ENCODE measurements at places on chromosomes 1 and 21. TPM values are rescaled to one million over a fixed set of nuclear protein-coding genes. Genes with fewer than 3 reads are reported as not detected.

- no peak for DNase-seq
Observed at GRCh38 chr1:93672069-93672468, 9.6 kb downstream of the BCAR3 start.

DNA sequence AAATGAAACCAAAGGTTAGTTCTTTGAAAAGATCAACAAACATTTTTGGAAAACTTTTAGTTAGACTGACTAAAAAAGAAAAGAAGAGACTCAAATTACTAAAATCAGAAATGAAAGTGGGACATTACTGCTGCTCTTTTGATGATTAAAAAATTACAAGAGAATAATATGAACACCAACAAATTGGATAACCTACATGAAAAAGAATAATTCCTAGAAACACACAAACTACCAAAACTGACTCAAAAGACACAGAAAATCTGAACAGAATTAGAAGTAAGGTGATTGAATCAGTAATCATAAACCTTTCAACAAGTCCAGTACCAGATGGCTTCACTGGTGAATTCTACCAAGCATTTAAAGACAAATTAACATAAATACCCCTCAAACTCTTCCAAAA, 5.6 kb downstream of the KIFAP3 start:
- DNase-seq = peak; percentile 13

GRCh38 chr21:36946949-36947356, 19.5 kb downstream of the HLCS start:
- no peak for DNase-seq

DNA sequence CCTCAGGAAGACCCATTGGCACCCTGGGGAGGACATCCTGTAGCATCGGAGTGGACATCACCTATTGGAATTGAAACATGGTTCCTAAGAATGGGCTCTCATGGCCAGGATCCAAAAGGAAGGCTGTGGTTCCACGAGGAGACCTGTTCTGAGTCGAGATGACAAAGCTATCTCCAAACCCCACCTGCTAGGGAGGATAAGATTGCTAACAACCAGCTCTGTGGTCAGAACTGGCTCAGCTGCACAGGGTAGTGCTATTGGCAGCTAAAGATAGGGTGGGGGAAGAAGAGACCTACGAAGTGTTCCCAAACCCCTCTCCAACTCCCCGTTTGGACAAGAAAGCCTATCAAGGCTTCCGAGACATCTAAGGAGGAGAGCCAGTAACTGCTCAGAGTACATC, 17.7 kb upstream of the C8B start:
- DNase-seq = no peak

DNA sequence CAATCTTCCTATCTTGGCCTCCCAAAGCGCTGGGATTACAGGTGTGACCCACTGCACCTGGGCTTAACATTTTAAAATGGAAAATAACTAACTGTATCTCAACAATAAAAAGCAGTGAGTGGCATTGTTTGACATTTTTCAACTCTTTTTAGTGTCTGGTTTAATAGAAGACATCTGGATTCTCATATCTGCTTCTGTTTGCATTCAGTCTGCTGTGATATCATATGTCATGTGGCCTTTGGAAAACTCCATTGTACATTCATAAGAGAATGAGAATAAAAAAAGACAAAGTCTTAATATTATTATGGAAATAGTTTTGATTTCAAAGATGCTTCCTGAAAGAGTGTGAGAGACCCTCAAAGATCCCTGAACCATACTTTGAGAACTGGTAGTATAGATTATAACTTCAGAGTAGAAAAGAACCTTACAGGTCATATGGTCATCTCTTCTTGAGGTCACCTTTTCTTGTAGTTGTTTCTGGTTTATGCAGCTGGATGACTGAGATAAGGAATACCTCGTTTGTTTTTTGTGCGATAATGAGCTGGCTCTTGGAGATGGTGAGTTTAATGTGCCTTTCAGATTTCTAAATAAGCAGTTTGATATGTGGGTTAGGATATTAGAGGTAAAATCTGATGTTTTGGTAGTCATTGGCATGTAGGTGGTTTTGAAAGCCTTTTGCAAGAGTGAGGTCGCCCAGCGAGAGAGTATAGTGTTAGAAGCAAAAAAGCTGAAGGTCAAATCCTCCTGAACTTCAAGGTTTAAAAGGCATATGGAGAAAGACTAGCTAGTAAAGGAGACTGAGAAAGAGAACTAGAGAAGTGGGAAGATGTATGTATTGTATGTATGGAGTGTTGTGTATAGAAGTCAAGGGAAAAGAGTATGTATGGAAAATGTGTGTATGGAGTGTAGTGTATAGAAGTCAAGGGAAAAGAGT, 17.2 kb downstream of the CEP350 start:
- DNase-seq = no peak

DNA sequence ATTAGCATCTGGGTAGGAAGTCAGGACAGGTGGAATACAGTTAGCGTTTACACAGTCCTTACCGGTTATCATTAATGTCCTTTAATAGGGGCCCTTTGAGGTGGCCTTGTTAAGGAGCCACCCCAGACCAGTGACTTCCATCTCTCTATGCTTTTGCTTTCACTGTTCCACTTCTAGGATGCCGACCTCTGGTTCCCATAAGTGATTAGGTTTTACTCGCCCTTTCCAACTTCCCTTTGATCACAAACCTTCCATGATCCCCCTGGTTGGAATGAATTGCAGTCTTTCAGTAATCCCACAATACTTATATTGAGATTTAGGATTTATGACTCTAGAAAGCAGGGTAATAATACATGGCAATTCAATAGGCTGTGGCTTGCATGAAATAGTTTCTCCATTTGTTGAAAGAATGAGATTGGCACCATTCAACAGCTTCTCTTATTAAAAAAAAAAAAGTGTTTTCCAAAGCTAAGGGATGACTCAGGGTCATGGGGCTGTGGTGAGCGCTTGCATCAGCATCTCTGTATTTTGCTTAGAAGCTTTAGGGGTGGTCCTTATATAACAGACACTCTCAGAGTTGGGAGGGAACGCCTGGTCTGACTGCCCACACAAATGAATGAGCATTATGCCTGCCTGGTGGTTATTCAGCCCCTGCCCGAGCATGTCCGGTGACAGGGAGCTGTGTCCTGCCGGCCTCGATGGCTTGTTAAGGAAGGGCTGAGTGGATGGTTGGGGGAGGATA, 110.5 kb downstream of the CNIH3 start:
- DNase-seq = peak; percentile 17

GRCh38 chr1:84686223-84686622, 4.0 kb downstream of the SSX2IP start:
- no peak for DNase-seq

- no peak for DNase-seq
Observed at GRCh38 chr1:18681423-18681835, 50.8 kb downstream of the PAX7 start.

- peak; percentile 8 for DNase-seq
Observed at GRCh38 chr1:162357681-162358266, 18.9 kb downstream of the SPATA46 start.

DNA sequence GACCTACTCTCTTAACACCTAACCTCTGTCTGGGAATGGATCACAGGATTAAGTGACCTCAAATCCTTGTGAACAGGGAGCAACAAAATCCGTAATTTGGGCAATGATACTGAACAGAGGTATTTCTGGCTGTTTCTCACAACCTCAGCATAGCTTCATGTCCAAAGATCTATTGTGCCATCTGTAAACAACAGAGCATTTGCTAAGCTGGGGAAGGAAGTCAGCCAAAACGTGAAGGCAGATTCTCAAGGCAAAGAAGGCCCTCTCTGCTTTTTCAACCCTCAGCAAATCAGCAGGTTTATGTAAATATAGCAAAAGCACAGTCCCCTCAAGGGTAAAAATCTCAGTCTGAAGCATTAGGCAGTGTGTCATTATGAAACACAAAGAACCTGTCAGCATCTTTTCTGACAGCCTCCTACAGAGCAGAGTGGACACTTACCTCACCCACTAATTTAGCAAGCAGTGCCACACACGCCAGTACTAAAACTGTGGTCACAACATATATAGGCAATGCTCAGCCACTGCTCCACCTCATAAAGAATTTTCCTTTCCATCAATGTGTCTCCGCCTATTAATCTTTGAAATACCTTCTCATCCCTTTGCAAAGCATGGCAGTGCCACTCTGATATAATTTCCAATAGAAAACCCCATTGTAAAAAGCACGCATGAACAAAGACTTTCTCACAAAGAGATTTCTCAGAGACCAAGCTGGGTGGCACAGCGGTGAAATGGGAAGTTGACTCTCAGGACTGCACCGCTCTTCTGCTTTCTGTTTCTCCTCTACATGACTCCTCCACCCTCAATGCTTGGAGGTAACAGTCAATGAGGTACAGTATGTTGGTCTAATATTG, 188.0 kb downstream of the RERE start:
- no peak for DNase-seq

- no peak for DNase-seq
Observed at GRCh38 chr1:24762133-24762676, 17.0 kb downstream of the CLIC4 start.

- DNase-seq = no peak
Observed at GRCh38 chr1:220921498-220921897, 42.3 kb downstream of the HLX start.

GRCh38 chr1:71045463-71046028, 2.1 kb downstream of the PTGER3 start:
- DNase-seq = no peak

- DNase-seq = no peak
Observed at GRCh38 chr1:186152227-186152619, 222.8 kb downstream of the TPR start.

DNA sequence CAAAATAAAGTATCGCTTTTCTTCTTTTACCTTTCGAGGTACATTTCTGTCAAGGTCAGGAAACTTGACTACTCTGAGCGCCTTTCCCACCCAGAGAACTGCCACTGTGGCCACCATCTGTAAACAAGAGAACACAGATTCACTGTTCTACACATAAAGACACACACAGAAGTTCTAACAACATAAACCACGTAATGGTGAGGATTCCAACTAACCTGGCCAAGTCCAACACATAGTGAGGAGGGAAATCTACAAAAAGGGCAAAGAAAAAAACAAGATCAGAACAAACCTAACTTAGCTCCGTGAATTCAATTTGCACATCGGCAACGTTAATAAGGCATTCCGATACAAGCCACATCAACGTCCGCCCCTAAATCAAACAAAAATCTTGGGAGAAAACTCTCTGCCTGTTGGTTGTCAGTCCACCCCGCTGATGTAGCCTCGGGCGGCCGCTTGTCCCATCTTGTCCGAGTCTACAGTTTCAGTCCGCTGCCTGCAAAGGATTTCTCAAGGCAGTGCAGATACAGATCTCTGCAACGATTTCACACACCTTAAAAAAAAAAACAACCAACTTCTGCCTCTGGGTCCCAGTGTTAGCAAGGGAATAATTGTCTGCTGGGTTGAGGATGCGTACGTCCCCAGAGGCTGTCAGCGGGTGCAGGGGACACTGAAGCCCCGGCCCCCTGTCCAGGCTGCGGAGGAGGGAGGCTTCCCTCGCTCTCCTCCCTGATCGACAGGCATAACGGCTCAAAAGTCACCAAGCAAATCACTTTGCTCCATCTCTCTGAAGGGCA, 1.0 kb downstream of the SLC35D1 start:
- DNase-seq = peak; percentile 18

- DNase-seq = no peak
Observed at GRCh38 chr21:40466893-40467483, 380.0 kb downstream of the DSCAM start.

GRCh38 chr1:99599678-99600175, 46.2 kb upstream of the PALMD start:
- no peak for DNase-seq

GRCh38 chr21:42400525-42400924, 3.2 kb upstream of the UBASH3A start:
- DNase-seq = peak; percentile 54

- no peak for DNase-seq
Observed at GRCh38 chr1:6416295-6416656, 3.4 kb downstream of the HES2 start.

GRCh38 chr1:84303314-84303830, 1.9 kb downstream of the SAMD13 start:
- DNase-seq = no peak

- DNase-seq = no peak
Observed at GRCh38 chr1:27531959-27532685, 42.2 kb upstream of the WASF2 start.

DNA sequence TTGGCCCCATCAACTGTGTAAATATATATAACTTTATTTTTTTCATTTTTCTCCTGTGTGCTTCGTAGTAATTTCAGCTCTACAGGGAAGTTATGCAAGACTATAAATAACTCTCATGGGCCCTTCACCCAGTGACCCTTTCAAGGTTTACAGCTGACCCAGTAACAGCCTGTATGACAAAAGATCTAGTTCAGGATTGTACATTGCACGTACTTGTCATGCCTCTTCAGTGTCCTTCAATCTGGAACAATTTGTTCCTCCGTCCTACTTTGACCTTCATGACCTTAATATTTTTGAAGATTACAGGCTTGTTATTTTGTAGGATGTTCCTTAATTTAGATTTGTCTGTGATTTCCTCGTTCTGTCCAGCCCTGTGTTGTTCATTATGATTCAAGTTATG, 40.5 kb downstream of the BRINP2 start:
- DNase-seq = no peak

- DNase-seq = no peak
Observed at GRCh38 chr1:201294876-201295275, 11.6 kb downstream of the PKP1 start.

DNA sequence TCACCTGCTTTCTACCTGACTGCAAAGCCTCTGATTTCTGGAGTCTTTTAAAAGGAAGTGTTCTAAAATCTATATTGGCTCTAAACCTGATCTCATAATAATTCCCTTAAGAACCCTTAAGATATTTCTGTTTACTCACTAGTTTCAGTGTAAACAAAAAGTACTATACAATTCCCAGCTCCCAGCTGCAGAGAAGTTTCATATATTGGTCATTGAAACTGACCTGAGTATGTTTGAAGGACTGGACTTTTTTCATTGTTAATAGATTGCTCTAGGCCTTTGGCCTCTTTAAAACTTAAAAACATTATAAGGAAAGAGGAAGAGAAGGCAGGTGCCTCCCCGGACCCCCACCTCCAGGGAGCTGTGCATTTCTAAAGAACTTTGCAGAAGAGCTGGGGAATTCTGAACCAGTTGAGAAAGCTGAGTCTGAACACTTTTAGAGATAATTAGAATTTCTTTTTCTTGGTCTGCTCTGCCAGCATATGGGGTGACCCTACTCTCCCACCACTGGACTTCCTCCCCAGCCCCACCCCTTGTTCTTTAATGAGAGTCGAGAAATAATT, 23.7 kb downstream of the CLIC6 start:
- DNase-seq = no peak

GRCh38 chr1:206112600-206113301, 4.4 kb downstream of the AVPR1B start:
- DNase-seq = no peak

GRCh38 chr1:10074852-10075730, 42.3 kb downstream of the UBE4B start:
- DNase-seq = no peak

The LCE1F gene
- total RNA-seq = not detected

The SV2A gene
- total RNA-seq = 2.5 TPM

The FNDC5 gene
- total RNA-seq = not detected

The KCNK2 gene
- total RNA-seq = not detected

The RNF186 gene
- not detected for total RNA-seq

The SLC45A3 gene
- total RNA-seq = not detected

The KDF1 gene
- total RNA-seq = 0.95 TPM

The ILDR2 gene
- total RNA-seq = 0.47 TPM
